GM23248 (cell line): ENCODE measurements at places on chromosomes 7 and 10. TPM values are rescaled to one million over a fixed set of nuclear protein-coding genes. Genes with fewer than 3 reads are reported as not detected.

Gene MRC1
- not detected in 2 replicates for total RNA-seq

Gene GPR85
- total RNA-seq, result 5.1 and 7.2 TPM in 2 replicates

Gene HOXA11
- 8.3 and 10.5 TPM in 2 replicates for total RNA-seq

Gene TMEM273
- total RNA-seq, result not detected in 2 replicates

Gene OR2A42
- 0.25 and 0.32 TPM in 2 replicates for total RNA-seq

Gene INA
- not detected in 2 replicates for total RNA-seq

Gene POMZP3
- total RNA-seq, result 2.7 and 5.9 TPM in 2 replicates

Gene COL28A1
- not detected in 2 replicates for total RNA-seq

Gene TMEM229A
- total RNA-seq, result not detected in 2 replicates

Gene VSTM4
- total RNA-seq, result 8.7 and 9.5 TPM in 2 replicates

Gene SPDYE8
- total RNA-seq, result not detected in 2 replicates

Gene KLF14
- total RNA-seq, result 0.11 TPM in 1 of 2 replicates, not detected in the other

Gene PIP
- total RNA-seq, result not detected in 2 replicates

Gene TET1
- total RNA-seq, result 1.3 and 2.1 TPM in 2 replicates

Gene GDF2
- total RNA-seq, result not detected in 2 replicates

Gene ZCCHC24
- 30.3 and 34.0 TPM in 2 replicates for total RNA-seq

Gene WEE2
- total RNA-seq, result not detected in 2 replicates

Gene PDZD7
- 0.54 TPM in 1 of 2 replicates, not detected in the other for total RNA-seq

Gene ATP6V1F
- total RNA-seq, result 96.5 and 124 TPM in 2 replicates

Gene SUV39H2
- 14.6 and 21.8 TPM in 2 replicates for total RNA-seq
